ENCODE measurements at places on chromosomes 13 and 19.

- no peak for DNase-seq
Observed at GRCh38 chr19:6590258-6590826, 608 bp downstream of the CD70 start.

DNA sequence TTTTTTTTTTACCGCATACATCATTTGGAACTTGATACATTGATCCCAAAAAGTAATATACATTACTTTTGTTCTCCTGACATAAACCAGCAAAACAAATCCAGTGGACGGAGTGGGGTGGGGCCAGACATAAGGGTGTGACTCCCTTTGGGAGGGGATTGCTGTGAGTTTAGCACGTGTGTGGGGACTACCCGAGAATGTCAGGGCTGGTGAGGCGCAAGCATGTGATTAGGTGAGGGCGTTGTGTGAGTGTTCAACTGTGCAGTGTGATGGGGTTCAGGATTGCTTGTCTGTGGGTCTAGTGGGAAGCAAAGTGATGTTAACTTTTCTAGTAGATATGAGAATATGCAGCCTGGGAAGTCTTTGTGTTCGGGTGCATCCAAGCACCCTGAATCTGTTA is 468.0 kb downstream of the TSHZ3 start:
- no peak for DNase-seq

DNA sequence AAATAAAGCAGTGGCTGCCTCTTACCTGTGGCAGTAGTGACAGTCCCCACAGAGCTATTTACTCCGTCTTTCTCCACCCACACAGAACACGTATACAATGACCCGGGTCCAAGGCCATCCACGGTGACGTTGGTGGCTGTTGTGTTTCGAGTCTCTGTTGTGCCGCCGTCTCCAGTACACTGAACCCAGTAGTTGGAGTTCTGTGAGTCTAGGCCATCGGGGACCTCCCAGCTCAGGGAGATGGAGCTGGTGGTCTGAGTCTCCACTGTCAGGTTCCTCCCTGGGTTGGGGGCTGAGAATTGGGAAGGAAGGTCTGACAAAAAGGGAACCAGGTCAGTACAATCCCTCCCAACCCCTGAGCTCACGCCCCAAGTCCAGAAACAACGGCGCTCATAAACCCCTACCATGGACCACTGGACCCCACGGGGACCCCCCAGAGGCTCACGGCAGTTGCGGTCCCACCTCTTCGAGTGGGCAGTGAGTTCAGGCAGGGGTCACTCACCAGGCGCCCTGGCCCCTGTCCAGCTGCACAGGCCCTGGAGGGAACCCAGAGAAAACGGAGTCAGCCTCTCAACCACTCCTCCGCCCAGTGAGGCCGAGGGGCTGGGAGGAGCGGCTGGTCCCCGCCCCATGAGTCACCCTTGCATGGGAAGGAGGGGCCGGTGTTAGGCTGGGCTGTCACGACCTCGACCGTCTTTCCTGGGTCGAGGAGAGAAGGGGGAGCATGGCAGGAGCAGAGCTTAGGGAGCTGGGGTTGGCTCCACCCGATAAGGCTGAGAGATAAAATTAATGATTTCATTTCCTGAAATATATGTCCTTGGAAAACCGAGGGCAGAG is 2.4 kb downstream of the PTPRH start:
- peak; percentile 17 for DNase-seq

GRCh38 chr13:78596736-78597601 is 6.4 kb downstream of the POU4F1 start:
- peak; percentile 13 for DNase-seq

DNA sequence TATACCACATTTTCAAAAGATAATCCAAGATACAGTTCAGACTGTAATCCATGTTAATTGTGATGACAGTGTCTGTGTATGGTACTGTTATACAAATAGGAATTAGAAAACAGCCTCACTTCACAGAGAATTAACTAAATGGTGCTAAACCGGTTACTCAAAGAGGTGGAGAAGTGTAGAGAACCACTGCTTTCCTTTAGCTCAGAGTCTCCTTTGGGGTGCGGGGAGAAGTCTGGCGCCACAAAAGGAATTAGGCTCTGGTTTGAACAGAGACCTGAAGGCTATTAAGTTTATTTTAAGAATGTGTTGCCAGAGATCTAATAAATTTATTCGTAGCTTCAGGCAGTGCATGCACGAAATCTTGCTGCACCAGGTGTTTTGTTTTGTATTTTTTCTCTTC is 65.8 kb downstream of the FREM2 start:
- no peak for DNase-seq

Data from NCI-H524 (cell line).